Stimulated activated CD8-positive, alpha-beta memory T cell treated with anti-CD3 and anti-CD28 coated beads, Interleukin-15, amount 100 ng/mL, for 48 hours (primary cell): ENCODE measurements at places on chromosomes 11 and 22.

GRCh38 chr11:63970902-63971301 lies 3.5 kb upstream of the COX8A start:
- no peak for DNase-seq

GRCh38 chr22:27727673-27728451 lies 73.7 kb downstream of the MN1 start:
- DNase-seq: no peak

GRCh38 chr11:117217141-117218084 lies 14.5 kb downstream of the PCSK7 start:
- no peak for DNase-seq

DNA sequence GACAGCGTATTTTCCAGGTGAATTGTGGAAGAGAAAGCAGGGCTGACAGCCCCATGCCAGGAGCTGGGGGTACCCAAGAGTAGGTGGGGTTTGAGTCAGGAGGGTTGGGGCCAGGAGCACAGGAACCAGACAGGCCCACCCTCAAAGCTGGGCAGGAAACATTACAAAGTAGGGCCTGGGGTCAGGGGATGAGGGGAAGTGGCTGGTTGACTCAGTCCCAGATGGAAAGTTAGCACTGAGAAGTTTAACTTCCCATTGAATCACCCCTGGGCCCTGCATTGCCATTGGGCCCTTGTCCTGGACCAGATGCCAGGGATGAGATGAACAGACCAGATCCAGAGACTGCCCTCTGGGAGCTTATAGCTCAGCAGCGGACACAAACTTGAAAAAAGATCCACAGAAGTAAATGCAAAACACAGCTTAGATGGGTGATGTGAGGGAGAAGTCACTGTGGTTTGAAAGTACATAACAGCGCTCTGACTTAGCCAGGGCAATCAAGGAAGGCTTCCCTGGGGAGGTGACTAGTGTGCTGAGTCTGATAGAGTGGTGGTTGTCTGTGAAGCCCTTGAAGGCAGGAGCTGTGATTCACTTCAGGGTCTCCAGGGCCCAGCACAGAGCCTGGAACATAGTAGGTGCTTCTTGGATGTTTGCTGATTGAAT lies 2.2 kb downstream of the MAFF start:
- no peak for DNase-seq

- no peak for DNase-seq
These were observed 41.6 kb downstream of the CD44 start for GRCh38 chr11:35180317-35181233.

DNA sequence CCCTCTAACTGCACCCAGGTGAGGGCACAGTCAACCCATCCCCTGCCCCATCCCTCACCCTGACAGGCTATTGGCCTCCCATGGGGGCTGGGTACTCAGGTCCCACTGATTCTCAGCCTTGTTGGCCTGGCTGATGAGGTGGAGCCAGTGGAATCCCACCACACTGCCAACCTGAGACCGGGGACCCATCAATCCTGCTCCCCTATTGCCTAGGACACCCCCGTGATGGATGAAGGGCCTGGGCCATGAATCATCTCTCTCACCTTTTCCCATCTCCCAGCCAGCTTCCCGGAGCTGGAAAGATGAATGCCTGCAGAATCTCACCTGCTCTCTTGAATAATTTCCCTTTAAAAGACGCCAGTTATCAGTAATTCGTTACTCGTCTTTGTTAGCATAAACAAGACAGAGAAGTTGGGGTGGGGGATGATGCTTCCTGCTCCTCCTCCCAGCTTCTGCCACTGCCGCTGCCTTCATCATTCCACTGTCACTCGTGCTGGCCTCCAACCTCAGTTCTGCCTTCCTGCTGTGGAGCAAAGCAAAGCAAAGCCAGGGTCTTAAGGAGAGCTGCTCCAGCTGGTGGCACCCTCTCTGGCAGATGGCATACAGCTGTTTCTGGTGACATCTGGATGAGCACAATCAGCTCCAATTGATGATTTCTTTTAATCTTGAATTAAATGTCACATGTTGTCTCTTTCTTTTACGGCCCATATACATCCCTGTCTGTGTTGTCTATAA lies 204.0 kb upstream of the NECTIN1 start:
- DNase-seq: no peak

DNA sequence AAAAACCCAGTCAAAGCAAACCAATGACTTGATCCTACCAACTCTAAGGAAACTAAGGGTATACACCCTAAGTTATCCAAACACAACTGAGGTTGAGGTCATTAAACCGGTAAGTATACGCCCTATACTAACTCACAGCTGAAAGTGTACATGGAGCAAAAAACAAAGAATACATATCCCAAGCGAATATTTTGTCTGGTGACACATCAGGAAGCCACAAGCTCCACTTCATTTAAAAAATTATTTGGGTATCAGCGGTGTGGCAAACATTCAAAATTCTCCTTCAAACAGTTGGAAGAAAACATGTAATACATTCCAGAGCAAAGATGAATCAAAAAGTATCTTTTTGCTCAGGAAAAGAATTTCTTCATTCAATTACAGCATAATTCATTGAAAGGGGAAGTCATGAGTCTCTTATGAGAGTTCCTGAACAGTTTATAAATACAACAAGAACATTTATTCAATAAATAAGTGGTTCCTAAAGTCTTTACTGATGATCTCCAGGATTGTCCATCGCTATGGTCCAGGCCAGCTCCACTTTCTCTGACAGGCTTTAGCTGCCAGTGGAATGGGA lies 4.5 kb upstream of the JAML start:
- no peak for DNase-seq

GRCh38 chr11:65586676-65587075 lies 8.9 kb downstream of the KCNK7 start:
- no peak for DNase-seq

- no peak for DNase-seq
These were observed 504.3 kb downstream of the FAM181B start for GRCh38 chr11:82229341-82229740.

- DNase-seq: no peak
These were observed 187.3 kb upstream of the B3GAT1 start for GRCh38 chr11:134599299-134599771.

DNA sequence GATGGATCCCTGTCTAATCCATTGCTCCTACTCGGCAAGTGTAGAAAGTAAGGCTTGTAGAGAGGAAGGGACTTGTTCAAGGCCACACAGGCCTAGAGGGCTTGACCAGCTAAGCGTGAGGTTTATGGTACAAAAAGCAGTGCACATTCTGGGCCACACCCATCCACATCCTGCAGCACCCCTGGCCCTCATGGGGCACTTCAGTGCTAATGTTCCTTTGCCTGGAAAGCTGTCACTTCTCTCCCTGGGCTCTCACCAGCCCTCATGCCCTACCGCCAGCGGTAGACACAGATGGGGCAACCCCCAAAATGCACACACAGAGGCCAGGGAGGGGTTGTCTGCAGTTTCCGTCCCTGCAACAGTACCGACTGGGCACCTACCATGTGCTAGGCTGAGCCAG lies 7.1 kb upstream of the MGAT3 start:
- DNase-seq: no peak

DNA sequence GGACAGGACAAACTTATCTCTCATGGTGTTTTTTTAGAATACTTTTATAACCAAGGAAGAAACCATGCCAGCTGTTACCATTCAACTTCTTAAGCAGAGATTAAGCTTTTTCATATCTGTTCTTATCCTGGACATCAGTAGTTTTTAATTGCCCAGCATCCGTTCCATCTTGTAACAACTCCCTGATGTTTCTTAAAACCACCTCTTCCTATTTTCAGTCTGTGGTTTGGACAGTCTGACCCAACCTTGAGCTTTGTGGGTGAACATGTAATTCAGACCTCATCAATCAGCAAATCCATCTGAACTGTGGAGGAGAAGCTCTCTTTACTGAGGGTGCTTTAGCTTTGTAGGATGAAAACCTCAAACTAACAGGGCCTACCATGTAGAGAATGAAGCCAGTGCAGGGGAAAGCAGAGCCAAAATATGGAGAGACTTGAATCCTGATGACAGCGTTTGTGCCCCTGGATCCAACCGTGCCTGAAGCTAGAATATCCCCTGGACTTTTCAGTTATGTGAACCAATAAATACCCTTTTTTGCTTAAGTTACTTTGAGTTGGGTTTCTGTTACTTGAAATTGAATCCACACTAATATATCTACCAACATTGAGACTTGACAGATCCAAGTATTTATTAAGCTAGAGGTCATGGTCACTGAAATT lies 9.4 kb downstream of the TUG1 start:
- DNase-seq: no peak

GRCh38 chr11:9462172-9462799 lies 1.5 kb downstream of the ZNF143 start:
- no peak for DNase-seq

GRCh38 chr11:57648801-57649735 lies 644 bp downstream of the YPEL4 start:
- no peak for DNase-seq

DNA sequence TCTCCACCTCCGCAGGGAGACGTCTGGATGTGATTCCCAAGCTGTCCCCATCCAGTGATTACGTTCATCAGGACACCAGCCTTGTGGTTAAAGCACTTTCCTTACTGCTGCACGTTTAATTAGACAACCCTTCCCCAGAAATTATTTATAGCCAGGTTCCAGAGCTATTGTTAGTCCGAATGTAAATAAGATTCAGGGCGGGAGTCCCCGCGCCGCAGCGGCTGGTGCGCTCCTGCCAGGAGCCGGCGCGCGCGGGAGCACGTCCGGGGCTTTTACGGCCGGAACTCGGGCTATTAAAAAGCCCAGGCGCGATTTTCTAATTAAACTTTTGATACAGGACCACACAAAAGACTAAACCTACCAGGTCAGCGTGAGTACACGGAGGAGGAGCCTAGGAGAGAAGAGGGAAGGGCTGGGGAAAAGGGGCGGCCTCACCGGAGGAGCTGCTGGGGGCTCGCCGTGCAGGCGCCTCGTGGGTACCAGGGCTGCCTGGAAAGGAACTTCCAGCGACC lies 538.3 kb downstream of the OPCML start:
- no peak for DNase-seq

GRCh38 chr11:17792161-17792560 lies 57.6 kb downstream of the KCNC1 start:
- no peak for DNase-seq

GRCh38 chr11:66910016-66910415 lies 48.2 kb downstream of the PC start:
- no peak for DNase-seq

DNA sequence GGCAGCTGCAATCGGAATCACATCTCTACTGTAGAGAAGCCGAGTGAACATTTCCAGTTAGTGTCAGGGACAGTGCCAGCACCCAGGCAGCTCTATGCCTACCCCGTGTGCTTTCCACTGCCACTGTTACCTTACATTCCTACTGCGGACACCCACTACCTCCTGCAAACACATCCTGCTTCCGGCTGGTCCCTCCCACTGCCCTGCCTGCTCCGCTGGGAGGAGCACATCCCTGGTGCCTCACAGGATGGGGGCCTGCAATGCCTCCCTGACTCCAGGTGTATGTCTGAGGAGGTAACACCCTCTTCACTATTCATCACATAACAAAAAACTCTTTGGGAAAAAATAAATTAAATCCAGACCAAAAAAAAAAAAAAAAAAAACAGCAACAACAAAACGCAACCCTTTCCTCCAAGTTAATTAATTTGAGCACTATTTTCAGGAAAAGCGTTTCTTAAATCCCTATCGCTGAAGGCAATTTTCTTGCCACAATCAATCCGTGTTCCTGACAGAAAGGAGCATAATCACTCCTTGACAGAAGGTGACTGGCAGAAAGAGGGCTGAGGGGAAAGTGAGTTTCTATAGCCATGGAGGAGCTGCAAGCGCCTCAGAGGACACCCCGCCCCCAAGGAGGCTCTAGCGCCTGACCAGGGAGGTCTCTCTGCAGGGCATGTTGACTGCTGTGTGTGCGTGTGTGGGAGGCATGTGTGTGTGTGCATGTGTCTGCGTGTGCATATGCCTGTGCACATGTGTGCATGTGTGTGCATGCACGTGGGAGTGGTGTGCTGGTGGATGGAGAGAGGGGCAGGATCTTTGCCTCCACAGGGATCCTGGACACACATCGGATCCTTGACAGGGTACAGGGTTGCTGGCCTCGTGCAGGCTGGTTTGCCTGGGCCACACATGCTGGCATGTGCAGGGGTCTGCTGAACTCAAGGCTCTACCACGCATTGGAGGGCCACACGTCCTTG lies 134.8 kb upstream of the NTM start:
- no peak for DNase-seq

DNA sequence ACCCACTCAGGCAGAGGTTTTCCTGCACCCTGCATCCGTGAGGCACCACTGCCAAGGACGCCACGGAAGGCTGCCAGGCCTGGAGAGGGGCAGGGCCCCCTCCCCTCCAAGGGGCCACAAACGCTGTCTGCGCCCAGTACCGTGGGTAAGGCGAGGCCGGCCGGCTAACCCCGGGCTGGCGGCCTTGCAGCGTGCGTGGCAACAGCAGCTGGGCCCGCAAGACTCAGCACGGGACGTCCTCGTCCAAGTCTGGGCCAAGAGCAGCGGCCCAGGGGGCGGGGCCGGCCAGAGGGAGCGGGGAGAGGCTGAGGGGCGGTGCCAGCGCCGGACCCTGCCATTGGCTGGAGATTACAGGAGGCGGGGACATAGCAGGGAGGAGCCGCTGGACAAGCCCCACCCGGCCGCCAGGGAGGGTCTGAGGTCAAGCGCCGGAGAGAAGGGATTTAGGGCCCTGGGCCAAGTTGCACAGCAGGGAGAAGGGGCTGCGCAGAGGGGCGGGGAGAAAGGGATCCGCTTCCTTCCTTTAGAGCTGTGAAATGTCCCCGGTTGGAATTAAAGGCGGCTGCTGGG lies 16.0 kb downstream of the SLC43A1 start:
- DNase-seq: peak; percentile 41

DNA sequence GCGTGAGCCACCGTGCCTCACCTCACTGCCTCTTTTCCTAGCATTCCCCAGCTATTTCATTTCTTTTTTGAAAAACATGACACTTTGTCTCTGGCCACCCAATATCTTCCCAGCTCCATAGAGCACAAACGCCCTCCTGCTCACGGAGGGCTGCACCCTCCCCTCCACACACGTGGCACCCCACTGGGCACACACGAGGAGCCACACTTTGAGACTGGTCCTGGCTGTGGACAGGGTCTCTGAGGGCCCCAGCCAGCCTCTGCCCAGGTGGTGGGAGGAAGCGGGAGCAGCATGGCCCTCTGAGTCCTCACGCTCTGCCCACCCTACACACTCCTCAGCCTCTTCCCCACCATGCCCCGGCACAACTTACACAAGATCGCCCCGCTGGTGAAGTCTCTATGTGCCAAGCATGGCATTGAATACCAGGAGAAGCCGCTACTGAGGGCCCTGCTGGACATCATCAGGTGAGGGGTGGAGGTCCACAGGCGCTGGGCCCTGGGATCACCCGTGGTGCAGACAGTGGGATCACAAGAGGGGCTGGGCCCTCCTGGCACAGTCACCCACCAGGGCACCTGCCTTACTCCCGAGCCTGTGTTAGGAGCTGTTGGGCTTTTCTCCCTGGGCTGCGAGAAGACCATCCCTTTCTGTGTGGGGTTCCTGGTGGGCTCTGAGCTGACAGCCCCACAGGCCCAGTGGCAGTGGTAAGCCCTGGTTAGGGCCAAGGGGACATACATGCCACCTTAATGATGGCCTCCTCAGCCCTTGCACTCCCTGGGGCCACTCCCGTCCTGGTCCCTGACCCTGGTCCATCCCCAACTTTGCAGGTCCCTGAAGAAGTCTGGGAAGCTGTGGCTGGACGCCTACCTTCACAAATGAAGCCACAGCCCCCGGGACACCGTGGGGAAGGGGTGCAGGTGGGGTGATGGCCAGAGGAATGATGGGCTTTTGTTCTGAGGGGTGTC lies 26.2 kb downstream of the FADS3 start:
- DNase-seq: no peak

GRCh38 chr11:27600656-27601055 lies 94.1 kb upstream of the LIN7C start:
- DNase-seq: no peak

- DNase-seq: no peak
These were observed 1.4 kb downstream of the TMX2 start for GRCh38 chr11:57713835-57714234.

- no peak for DNase-seq
These were observed 21.0 kb downstream of the ZNRF3 start for GRCh38 chr22:28904211-28904896.
